ENCODE measurements at places on chromosomes 13 and 19. TPM values are rescaled to one million over a fixed set of nuclear protein-coding genes. Genes with fewer than 3 reads are reported as not detected.

DHDH gene
- total RNA-seq, result not detected

ZNF132 gene
- total RNA-seq, result 21.7 TPM

CEACAM21 gene
- 1.6 TPM for total RNA-seq

PSG6 gene
- total RNA-seq, result not detected

CCDC122 gene
- 13.4 TPM for total RNA-seq

CAB39L gene
- 36.5 TPM for total RNA-seq

ERICH4 gene
- total RNA-seq, result not detected

ANGPTL4 gene
- total RNA-seq, result 0.94 TPM

CNMD gene
- total RNA-seq, result 2.7 TPM

PLIN5 gene
- total RNA-seq, result 2.0 TPM

ZNF845 gene
- total RNA-seq, result 27.3 TPM

ZNF814 gene
- 32.8 TPM for total RNA-seq

RNF113B gene
- total RNA-seq, result not detected

LILRB3 gene
- not detected for total RNA-seq

RFPL4A gene
- total RNA-seq, result not detected

LIG4 gene
- total RNA-seq, result 19.8 TPM

DKKL1 gene
- 2.2 TPM for total RNA-seq

TUBB4A gene
- 135 TPM for total RNA-seq

DCT gene
- total RNA-seq, result 0.47 TPM

CALR3 gene
- total RNA-seq, result not detected

POSTN gene
- 3.4 TPM for total RNA-seq

ZNF574 gene
- total RNA-seq, result 11.1 TPM

VSIG10L gene
- 0.62 TPM for total RNA-seq

PABPC3 gene
- not detected for total RNA-seq

PLVAP gene
- 0.94 TPM for total RNA-seq

ZNF723 gene
- total RNA-seq, result not detected

ZNF626 gene
- total RNA-seq, result 49.4 TPM

BSPH1 gene
- not detected for total RNA-seq

EXOC3L2 gene
- total RNA-seq, result not detected

FCGBP gene
- 3.1 TPM for total RNA-seq

EGLN2 gene
- 46.9 TPM for total RNA-seq

FFAR2 gene
- total RNA-seq, result 0.16 TPM

CCDC169 gene
- 2.7 TPM for total RNA-seq

ZNF835 gene
- total RNA-seq, result 7.8 TPM

KLK4 gene
- not detected for total RNA-seq

CAPN12 gene
- not detected for total RNA-seq

ADGRE2 gene
- total RNA-seq, result 0.16 TPM

PIAS4 gene
- 22.5 TPM for total RNA-seq

GARRE1 gene
- 20.7 TPM for total RNA-seq

KCNC3 gene
- 2.3 TPM for total RNA-seq

IRGC gene
- total RNA-seq, result not detected

C19orf38 gene
- total RNA-seq, result 0.94 TPM

ATF5 gene
- 8.6 TPM for total RNA-seq

TINCR gene
- total RNA-seq, result 0.31 TPM

LILRA5 gene
- total RNA-seq, result 0.78 TPM

LRRC8E gene
- not detected for total RNA-seq

PINLYP gene
- 13.3 TPM for total RNA-seq

ZNF667 gene
- total RNA-seq, result 24.5 TPM

ZNF573 gene
- 45.5 TPM for total RNA-seq

OR7A5 gene
- total RNA-seq, result not detected

ZNF93 gene
- 27.0 TPM for total RNA-seq

UPF3A gene
- total RNA-seq, result 53.0 TPM

SIGLEC5 gene
- not detected for total RNA-seq

All from occipital lobe (tissue), 3 donors.